T-helper 2 cell (primary cell): ENCODE measurements at places on chromosomes 7 and 10.

DNA sequence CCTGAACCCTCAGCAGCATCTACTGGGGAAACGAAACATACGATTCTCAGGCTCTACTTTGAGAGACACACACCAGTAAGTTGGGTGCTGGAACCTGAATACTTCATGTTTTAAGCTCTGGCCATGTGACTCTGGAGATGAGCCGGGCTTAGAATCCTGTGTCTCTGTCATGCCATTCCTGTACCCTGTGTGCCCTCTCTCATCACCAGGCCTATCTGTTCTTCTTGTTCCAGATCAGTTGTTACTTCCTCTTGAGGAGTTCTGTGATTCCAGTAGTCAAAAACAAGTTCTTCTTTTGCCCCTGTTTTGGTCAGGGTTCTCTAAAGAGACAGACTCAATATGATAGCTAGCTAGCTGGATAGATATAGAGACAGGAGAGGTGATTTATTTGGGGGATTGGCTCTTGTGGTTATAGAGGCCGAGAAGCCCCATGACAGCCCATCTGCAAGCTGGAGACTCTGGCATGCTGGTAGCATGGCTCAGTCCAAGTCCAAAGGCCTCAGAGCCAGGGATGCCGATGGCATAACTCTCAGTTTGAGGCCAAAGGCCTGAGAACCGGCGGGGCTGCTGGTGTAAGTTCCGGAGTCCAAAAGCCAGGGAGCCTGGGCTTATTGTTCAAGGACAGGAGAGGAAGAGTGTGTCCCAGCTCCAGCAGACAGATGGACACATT, 54.3 kb downstream of the CHN2 start:
- no peak for DNase-seq

GRCh38 chr10:77922055-77922454, 4.5 kb downstream of the DLG5 start:
- no peak for DNase-seq

DNA sequence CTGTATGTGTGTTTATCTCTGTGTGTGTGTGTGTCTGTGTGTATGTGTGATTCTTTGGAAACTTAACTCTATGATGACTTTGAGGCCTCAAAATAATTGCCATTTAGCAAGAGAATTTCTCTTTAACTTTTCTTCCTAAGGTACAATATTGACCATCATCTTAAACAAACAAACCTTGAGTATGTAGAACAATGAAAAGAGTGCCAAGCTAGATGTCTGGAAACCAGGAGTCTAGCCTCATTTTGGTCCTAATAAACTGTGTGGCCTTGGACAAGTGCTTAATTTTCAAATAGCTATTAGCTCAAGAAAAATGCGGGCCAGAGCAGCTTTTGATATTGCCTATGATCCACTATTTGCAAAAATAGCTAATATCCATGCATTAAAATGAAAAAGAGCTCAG, 119.3 kb downstream of the RNLS start:
- DNase-seq = no peak

- DNase-seq = no peak
Observed at GRCh38 chr10:12628153-12628552, 278.8 kb downstream of the CAMK1D start.

GRCh38 chr7:109127145-109127544, 557.5 kb downstream of the DNAJB9 start:
- DNase-seq = no peak

- DNase-seq = no peak
Observed at GRCh38 chr7:39073432-39073831, 95.7 kb downstream of the POU6F2 start.

DNA sequence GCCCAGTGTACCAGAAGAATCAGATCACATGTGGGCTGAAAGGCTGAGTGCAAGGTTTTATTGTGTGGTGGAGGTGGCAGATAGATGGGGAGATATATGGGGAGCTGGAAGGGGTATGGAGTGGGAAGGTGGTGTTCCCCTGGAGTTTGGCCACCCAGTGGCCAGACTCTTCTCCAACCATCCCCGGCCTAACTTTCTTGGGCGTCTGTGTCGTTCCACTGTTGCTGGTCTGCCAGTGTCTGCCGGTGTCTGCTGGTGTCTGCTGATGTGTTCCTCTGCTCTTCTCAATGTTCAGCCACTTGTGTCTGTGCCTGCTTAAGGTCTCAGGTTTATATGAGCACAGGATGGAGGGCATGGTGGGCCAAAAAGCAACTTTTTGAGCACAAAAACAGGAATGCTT, 78.4 kb upstream of the PALS2 start:
- no peak for DNase-seq

GRCh38 chr7:88480896-88481295, 174.2 kb upstream of the STEAP4 start:
- DNase-seq = no peak
